ENCODE measurements at places on chromosomes 4 and X. TPM values are rescaled to one million over a fixed set of nuclear protein-coding genes. Genes with fewer than 3 reads are reported as not detected.

The POU4F2 gene
- not detected for total RNA-seq

The ADH1A gene
- total RNA-seq, result not detected

The NRK gene
- total RNA-seq, result 3.4 TPM

The MAGEA11 gene
- total RNA-seq, result not detected

The GLRB gene
- total RNA-seq, result 16.2 TPM

The SPIN4 gene
- total RNA-seq, result 6.2 TPM

The STK32B gene
- 13.1 TPM for total RNA-seq

The SLITRK4 gene
- total RNA-seq, result under 0.01 TPM

The RGN gene
- total RNA-seq, result 9.6 TPM

The SYN1 gene
- 0.11 TPM for total RNA-seq

The NKX3-2 gene
- 3.6 TPM for total RNA-seq

The SOX3 gene
- total RNA-seq, result not detected

The NLGN4X gene
- total RNA-seq, result 9.8 TPM

The SMIM10 gene
- total RNA-seq, result 5.5 TPM

The CFAP47 gene
- total RNA-seq, result not detected

The IBSP gene
- 0.22 TPM for total RNA-seq

The MAGEA6 gene
- total RNA-seq, result not detected

The ATRX gene
- total RNA-seq, result 79.8 TPM

The GPR119 gene
- not detected for total RNA-seq

The NLRP2B gene
- under 0.01 TPM for total RNA-seq

The BMP15 gene
- not detected for total RNA-seq

The MAGEB10 gene
- total RNA-seq, result not detected

The SMIM43 gene
- 0.78 TPM for total RNA-seq

The TCEAL1 gene
- total RNA-seq, result 33.9 TPM
